Eye (tissue), 1 donor: ENCODE measurements at places on chromosomes 5 and 9.
A peak's percentile ranks its signal among the peaks of the same experiment; 100 is the strongest.

GRCh38 chr9:93148721-93149120, 14.7 kb upstream of the NINJ1 start:
- no peak for DNase-seq

GRCh38 chr5:166367391-166367790, 1924.1 kb upstream of the WWC1 start:
- no peak for DNase-seq

GRCh38 chr9:94639061-94639998, at the start of gene FBP1:
Gene FBP1, minus strand, starts transcription at chr9:94639518. Its CDS starts 208 bp downstream, at chr9:94639310.
- DNase-seq: peak; percentile 58

DNA sequence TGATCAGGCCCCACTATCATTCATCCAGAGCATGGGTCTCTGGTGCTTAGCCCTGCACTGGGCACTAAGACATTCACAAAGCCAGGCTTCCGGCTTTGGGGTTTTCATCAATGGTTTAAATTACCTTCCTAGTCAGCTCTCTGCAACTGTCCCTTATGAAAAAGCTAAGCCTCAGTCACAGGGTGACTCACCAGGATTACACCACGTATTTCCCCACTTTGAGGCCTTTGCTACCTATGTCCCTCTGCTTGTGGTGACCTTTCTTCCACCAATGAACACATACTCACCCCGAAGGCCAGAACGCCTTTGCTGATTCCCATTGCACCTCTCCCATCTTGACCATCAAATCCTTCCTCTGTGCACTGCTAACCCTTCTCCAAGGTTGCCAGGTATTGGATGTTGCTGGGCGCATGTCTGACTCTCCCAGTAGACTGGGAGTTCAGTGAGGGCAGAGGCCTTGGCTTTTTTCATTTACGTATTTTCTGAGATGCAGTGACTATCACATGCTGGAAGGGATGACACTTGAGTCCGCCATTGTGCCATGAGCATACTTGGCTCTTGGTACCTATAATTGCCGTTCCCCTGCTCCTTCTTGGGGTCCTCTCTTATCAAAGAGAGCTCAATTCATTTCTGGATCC, 58.7 kb upstream of the TNFSF8 start:
- DNase-seq: no peak

DNA sequence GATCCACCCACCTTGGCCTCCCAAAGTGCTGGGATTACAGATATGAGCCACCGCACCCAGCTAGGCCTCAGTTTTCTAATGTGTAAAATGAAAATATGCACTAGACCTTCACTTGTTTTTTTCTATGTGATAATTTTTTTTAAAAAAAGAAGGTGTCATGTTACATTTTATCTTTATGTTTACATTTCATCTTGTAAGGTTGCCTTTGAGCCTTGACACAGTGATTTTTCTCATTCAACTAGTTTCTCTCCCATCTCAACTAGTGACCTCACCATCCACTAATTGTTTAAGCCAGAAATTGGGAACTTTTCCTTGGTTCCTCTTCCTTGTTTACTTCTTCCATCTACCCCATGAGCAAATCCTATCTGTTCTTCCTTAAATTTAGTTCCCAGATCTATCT, 21.5 kb downstream of the TMC1 start:
- no peak for DNase-seq

- peak; percentile 77 for DNase-seq
These were observed 9.4 kb upstream of the DELE1 start for GRCh38 chr5:141914199-141914743.

DNA sequence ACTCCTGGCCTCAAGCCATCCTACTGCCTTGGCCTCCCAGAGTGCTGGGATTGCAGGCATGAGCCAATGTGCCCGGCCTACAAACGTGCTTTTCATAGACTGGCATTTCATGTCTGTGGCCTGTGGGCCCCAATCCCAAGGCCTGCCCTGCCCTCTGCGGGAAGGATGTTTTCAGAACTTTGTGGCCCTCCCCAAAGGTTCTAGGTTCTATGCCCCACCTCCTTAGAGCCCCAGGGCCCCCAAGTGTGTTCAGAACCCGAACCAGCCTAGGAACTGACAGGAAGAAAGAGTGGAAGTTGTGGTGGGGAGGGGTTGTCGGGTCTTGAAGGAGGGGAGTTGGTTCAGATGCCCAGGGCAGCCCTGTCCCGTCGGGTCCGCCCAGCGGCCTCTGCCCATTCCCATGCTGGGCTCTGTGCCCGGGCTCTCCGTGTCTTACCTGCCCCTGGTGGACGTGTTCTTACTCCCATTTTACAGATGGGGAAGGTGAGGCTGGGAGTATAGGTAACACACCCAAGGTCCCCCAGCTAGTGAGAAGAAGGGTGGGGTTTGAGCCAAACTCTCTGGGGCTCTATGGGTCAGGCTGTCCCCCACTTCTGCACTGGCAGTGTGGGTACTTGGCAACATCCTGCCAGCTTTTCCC, 175.8 kb upstream of the IER5L start:
- DNase-seq: no peak

GRCh38 chr9:17795744-17796143, 216.9 kb downstream of the SH3GL2 start:
- DNase-seq: no peak

DNA sequence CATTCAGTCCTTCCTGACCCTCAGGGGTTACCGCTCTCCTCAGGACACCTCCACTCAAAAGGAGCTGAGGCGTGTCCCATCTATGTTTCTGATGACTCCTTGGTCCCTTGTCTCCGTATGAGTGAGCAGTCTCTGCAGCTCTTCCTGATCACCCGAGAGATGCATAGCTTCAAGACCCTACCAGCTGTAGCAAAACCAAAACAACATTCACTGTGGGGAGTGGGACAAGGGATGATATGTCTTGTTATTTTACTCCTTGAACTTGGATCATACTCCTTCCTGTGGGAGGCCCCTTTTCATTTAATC, 14.4 kb downstream of the GLDC start:
- no peak for DNase-seq

GRCh38 chr9:99947395-99947794, 40.9 kb downstream of the STX17 start:
- no peak for DNase-seq

- DNase-seq: peak; percentile 55
These were observed 97.6 kb downstream of the GALNT10 start for GRCh38 chr5:154288145-154288544.

GRCh38 chr9:114803479-114804265, 2.2 kb downstream of the TNFSF15 start:
- DNase-seq: no peak

GRCh38 chr5:142479854-142480519, 155.2 kb upstream of the SPRY4 start:
- no peak for DNase-seq

GRCh38 chr5:119864286-119864685, 234.9 kb downstream of the FAM170A start:
- DNase-seq: no peak

- DNase-seq: peak; percentile 43
These were observed 6.1 kb upstream of the PRR16 start for GRCh38 chr5:120457839-120458507.

- no peak for DNase-seq
These were observed 234.9 kb upstream of the TARS1 start for GRCh38 chr5:33205727-33206410.

DNA sequence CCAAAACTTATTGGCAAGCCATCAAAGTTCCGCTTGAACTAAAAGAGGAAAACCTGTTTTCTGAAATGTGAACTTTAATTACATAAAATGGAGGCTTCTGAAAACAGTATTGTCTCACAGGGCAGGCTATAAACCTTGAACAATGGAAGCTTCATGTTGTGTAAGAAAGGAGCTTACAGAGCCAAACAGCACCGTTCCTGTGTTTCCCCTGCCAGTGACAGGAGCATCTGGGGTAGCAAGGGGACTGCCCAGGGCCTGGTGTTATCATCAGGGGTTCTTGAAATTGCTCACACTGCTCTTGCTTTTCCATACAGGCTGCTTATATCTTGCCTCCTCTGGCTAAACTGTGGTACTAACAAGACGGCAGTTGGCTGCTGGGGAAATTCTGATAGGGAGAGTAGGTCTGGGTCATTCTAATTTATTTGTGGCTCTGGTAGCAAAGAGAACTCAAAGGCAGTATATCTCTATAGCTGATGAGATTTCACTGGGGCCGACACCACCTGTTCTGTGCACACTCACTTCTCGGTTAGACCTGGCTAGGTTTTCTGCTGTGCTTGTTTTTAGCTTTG, 40.4 kb downstream of the BASP1 start:
- no peak for DNase-seq

- no peak for DNase-seq
These were observed 379.2 kb downstream of the ACTL7B start for GRCh38 chr9:108476574-108476973.

DNA sequence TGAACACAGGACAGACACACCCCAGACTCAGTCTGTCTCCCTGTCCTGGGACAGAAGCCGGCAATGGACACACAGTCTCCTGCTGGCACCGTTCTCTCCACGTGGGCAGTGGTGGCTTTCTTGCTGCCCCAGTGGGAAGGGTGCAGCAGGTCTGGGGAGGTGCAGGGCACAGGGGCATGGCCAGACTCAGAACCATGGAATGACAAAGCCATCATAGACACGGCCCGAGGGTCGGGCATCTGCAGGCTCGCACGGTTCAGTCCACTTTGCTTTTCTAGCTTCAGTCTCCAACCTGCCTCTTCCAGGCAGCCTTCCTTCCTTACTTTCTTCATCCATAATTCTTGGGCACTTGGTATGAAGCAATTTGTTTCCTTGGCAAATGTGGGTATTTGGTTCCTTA, 16.7 kb downstream of the MYMK start:
- DNase-seq: no peak
